Hypothalamus (tissue), 51 donors: ENCODE measurements at places on chromosomes 6 and 20.

GRCh38 chr20:1331801-1332453, 3.0 kb upstream of the SDCBP2 start:
- no peak for DNase-seq

DNA sequence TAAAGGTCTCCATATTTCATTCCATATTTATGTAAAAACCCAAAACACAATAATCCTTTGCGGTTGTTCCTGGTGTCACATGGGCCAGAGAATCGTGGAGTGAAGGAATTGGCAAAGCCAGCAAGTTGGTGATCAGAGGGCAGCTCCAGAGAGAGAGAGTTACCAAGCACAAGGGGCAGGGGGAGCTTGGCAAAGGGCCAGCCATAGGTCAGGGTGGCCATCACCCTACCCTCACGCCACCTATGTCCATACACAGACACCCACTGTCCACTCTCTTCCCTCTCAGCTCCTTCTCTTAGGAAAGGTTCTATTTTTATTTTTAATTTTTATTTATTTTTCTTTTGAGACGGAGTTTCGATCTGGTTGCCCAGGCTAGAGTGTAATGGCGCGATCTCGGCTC, 163.2 kb upstream of the JARID2 start:
- no peak for DNase-seq

DNA sequence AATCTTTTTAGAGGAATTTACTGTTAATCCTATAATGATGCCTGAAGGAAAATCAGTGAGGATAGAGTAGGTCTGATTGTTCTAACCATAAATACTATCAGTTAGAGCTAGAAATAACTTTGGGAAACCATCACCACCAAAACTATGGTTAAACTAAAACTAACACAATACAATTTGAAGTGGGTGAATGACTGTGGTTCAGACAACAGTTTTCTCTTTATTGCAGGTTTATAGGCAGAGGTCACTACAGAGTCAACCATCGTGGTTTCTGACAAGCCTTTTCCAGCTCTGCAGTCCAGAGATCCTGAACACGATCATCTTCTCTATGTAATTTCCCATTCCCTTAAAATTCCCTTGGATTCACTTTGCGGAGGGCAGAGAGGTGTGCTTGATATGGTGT, 134.3 kb downstream of the IBTK start:
- DNase-seq = no peak

GRCh38 chr6:50952092-50952907, 133.6 kb downstream of the TFAP2B start:
- DNase-seq = no peak

- no peak for DNase-seq
Observed at GRCh38 chr6:144148886-144149285, 1.4 kb upstream of the STX11 start.

GRCh38 chr6:5199283-5199682, 61.5 kb downstream of the LYRM4 start:
- DNase-seq = no peak

DNA sequence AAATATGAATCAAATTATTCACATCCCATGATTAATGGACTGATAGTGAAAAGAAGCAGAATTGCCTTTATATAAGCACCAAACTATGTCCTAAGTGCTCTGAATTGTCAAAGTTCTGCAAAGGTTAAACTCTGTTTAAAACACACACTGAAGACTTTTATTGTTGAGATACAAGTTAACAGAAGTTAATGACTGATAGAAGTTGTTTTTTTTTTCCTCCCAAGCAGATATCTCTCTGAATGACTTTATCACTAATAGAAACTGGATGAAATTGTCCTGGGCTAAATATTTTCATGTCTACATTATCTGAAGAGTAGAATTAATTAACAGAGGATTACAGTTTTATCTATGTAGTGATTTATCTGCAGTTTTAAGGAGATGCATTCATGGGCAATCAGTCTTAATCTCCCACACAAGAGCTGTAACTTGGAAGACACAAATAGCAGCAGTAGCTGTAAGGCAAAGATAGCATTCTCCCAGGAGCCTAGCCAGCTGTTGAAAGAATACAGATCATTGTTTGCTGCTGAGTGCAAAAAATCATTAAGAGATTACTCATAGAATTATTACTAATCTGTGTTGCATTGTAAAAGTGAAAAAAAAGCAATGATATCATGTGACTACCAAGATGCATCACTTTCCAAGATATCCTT, 49.9 kb downstream of the BMP5 start:
- no peak for DNase-seq

DNA sequence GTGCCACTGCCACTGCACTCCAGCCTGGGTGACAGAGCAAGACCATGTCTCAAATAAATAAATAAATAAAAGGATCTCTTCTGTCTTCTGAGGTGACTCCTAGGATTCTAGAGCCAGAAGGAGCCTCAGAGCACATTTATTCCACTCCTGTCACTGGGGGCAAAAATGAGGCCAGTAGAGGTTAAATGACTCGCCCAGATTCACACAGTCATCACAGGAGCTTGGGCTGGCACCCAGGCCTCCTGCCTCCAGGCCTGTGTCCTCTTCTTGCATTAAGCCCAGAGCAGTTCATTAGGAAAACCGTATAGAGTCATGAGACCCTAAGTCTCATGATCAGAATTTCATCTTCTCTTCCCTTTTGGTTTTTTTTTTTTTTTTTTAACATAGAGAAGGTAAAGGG, 243.3 kb downstream of the NRN1 start:
- no peak for DNase-seq

DNA sequence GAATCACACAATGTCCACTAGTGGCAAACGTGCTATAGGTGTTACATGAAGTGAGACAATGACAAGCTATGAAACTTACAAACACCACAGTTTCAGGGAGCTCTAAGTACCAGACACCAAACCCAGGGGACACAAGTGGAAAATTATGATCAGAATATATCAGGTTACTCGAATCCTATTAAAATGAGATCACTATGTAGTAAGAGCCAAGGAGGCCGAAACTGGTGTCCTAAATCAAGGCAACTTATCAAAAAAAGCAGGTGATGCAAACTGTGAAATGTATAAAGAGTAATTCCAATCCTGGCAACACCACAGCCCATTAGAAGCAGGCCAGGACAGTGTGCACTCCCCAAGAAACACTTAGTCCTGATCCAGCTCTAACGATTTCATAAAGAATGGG, 100.3 kb downstream of the ARHGAP18 start:
- no peak for DNase-seq

DNA sequence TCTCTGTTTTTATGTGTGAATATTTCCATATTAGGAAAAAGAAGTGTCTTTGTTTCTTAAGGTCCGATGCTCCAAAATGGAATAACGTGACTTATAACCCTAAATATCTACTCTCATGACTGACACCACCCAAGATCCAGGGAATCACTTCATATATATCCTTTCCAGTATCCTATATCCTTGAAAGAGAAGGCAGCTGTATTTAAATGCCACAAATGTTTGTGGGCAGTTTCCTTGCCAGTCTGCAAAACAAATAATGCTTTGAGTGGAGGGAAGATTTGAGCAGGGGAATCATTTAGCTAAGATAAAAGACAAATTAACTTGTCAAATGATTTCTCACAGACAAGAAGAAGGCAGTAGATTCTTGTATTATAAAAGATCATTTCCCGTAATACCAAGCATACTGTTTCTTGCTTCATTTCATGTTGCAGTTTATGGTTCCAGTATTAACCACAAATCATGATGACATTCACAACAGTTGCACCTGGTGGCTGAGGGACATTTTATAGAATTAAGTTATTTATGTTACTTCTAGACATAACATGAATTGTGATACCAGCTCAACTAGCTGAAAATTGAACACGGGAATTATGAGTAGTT, 30.0 kb upstream of the FABP7 start:
- no peak for DNase-seq

GRCh38 chr6:139271056-139271455, 20.7 kb downstream of the TXLNB start:
- DNase-seq = peak; percentile 9

DNA sequence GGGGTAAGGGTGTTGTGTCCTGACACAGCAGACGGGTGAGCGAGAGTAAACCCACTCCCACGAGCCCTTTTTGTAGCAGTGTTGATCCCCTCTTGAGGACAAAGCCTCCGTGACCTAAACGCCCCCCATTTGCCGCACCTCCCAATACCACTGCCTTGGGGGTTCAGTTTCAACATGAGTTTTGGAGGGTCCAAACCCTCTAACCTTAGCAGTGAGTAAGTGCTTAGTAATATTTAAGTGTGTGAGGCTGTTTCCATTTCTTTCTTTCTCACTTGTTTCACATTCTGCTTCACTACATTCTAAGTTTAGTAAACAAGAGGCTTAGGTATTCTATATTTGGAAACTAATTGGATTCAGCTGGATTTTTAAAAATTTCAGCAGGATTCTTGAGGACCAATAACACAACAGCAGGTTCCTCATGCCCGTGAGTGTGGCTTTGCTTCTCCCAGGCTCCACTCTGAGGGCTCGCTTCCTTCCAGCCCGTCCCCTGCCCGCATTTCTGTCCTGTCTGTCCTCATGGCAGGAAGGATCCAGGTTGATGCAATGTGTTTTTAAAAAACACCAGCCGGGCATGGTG, 41.2 kb downstream of the SNX9 start:
- DNase-seq = no peak

GRCh38 chr20:46652699-46653098, 1.4 kb upstream of the SLC13A3 start:
- DNase-seq = no peak

GRCh38 chr6:16130437-16130891, 1.6 kb downstream of the MYLIP start:
- no peak for DNase-seq

GRCh38 chr20:50015993-50016770, 33.4 kb downstream of the SNAI1 start:
- DNase-seq = no peak

- DNase-seq = no peak
Observed at GRCh38 chr6:131652472-131652871, 15.4 kb downstream of the ENPP3 start.

DNA sequence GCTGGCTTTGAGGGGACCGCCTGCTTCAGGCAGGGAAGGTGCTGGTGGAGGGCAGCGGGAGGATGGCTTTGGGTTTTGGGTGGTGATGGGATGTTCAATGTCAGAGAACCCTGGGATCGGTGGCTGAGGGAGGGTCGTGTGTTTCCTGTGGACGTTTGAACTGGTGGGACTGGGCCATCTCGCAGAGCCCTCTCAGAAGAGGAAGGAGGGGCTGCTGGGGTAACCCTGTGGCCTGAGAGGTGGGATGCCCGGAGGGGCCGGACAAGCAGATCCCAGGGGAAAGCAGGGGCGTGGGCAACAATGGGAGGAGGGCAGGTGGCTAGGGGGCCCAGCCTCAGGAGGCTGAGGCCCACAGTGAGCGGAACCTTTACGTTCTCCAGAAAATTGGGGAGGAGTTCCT, 34.9 kb downstream of the PYGB start:
- DNase-seq = no peak

GRCh38 chr20:6613280-6613861, 154.1 kb upstream of the BMP2 start:
- DNase-seq = no peak

DNA sequence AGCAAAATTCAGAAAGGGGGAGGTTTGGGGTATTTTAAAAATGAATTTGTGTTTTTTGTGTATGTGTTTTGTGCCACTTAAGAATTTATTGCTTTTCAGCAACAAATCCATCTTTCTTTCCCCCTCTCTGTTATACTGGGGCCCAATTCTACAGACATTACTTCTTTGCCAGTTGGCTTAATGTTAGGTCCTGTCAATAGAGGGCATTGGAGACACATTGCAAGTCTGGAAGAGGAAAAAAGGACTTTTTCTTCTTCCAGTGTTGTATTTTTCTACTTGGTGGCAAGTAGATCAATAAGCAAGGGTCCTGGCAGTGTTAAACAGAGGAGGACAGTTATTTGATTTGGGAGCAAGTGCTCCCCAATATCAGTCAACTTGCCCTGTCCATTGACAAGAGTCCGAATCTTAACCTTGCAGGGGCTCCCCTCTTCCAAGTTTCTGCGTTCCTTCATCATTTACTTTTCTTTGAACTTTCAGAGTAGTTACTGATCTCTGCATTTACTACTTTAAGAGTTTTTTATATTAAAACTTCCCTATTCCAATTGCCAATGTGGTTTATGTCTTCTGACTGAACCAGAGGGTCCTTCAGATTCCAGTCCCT, 23.4 kb downstream of the SCML4 start:
- no peak for DNase-seq

DNA sequence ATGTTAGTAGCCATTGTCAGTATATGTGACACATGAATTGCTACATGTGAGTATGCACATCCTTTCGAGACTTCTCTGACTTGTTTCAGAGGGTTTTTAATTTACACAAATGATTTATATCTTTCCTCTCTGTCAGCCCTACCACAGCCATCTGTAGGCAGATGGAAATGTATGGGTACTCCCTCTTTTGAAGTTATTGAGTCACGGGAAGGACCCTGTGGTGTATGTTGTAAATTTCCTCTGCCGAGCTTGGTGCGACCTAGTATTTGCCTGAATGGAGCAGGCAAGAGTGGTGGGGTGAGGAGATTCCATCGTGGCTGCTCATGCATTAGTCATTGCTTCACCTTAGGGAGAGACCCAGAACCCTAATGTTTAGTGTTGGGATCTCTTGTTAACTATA, 171.9 kb downstream of the JARID2 start:
- no peak for DNase-seq

GRCh38 chr6:137188855-137189254, 15.4 kb upstream of the IL22RA2 start:
- no peak for DNase-seq

DNA sequence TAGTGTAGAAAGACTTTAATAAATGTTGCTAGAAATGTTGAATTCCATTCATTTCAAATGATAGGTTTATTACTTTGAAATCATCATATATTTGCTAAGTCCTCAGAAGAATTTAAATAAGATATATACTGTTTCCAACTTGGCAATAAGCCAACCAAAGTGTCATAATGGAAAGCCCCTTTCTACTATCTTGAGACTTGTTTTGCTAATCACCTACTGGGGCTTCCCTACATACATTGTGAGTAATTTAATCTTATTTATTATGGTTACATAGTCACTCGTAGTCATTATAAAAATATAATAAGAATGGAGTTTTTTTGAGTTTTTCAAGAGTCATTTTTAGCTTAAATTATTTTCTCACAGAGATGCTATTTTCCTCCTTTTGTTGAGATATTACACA, 20.7 kb downstream of the COL19A1 start:
- no peak for DNase-seq

DNA sequence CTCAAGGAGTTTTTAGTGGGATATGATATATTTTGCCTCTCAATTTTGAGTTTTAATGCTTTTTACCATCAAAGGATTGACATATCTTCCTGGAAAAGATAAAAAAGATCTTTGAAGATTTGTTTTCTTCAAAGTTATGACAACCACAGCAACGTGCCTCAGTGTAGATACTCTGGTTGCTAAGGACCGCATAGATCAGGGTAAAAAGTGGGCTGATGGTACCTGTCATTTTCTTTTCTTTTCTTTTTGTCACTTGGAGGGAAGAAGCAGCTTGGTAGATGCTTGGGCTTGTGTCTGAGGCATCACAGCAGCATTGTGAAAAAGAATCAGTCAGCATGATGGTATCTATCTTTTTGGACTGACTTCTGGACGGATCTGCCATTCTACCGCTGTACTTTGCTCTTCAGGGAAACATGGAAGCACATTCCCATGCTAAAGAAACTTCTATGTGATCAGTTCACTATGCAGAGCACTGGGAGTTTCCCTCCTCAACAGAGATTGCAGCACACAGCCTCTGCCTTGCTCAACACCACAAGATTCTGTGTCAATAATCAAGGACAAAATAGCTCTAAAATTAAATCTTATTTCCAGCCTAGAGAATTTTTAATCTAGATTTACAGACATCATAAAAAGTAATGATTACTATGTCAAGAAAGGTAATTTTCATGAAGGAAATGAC, 54.8 kb upstream of the SGK1 start:
- DNase-seq = no peak

- DNase-seq = no peak
Observed at GRCh38 chr20:24042646-24043045, 54.1 kb upstream of the GGTLC1 start.
